ENCODE measurements at places on chromosomes 11 and 22. TPM values are rescaled to one million over a fixed set of nuclear protein-coding genes. Genes with fewer than 3 reads are reported as not detected.
A peak's percentile ranks its signal among the peaks of the same experiment; 100 is the strongest.

DNA sequence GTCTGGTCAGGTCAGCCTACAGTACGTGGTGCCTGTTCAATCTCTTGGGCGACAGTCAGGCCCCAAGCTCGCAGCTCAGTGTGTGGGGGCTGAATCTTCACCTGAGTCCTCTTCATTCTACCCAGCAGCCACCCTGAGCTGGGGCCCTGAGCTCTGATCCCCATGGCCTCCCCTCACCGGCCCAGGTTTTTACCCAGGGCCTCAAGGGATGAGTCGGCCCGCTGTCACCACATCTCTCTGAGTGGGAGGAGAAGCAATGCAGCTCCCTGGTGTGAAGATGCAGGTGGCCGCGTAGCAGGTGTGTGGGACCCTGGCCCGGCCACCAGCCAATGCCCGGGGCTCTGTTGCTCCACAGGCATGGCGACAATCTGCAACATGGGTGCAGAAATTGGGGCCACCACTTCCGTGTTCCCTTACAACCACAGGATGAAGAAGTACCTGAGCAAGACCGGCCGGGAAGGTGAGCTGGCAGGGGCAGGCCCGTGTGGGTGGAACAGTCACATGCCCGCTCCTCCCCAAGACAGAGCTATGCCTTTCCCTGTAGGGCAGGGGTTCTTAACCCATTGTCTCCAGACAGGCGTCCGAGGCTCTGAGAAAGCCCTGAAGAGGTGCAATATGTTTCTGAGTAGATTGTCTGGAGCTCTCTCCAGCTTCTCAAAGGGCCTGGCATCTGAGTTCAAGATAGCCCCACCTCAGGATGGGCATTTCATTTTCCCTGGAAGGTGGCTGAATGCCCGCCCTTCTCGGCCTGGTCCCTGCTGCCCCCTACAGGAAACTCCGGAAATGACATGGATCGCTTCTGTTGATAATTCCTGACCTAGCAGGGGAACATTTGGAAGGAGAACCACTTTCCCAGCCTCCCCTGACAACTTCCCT, 26.9 kb downstream of the POLR3H start:
- no peak for DNase-seq

DNA sequence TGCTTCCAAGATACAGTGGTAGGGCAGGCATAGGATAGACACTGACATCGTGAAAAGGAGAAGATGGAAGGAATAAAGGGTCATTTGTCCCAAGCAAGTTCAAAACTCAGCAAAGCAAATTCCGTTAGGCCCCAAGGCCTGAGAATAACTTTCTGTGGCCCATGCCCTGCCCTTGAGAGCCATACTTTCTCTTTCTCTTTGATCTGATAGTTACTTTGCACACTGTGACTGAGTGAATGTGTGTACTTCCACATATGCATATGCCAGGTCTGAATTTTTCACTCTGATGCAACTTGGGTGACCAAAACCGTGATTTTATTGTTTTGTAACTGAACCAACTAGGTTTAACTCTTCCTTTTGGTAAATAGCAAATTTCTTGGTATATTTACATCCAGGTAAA, 371.5 kb downstream of the RAB38 start:
- no peak for DNase-seq

DNA sequence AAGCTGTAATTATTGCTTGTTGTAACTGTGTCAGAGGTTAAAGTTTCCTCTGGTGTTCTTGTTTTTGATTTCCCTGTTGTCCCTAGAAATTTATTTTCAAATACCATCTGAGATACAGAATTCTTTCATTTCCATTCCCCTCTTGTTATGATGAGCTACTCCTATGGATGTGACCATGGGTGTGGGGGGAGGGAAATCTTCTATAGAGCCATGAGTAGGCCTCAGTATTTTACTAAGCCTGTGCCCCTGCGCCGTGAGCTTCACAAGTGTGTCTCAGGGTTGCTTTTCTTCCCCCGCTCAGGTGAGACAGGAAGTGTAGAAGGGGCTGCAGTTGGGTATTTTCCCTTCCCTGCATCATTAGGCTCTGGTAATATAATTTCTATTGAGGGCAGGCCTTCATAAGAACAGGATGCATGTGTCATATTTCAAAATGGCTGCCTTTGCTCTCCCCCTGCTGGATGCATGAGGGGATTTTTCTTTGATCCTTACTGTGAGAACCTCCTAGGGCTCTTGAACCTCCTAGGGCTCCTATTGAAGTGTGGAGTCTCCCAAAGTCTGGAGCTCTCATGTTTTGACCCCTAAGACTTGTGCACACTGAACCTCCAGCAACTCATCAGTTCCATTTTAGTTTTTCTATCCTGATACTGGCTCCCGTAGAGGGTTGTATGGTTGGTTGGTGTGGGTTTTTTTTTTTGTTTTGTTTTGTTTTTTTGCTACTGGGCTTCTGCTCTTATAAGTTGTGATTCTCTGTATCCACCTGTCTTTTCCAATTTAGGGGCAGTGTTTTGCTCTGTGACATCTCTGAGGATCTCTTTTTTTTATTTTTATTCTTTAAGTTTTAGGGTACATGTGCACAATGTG, 658.2 kb downstream of the NTM start:
- no peak for DNase-seq

Gene SLC22A9
- total RNA-seq = not detected

- no peak for DNase-seq
These were observed 24.9 kb downstream of the IMMP1L start for GRCh38 chr11:31484497-31484896.

Gene PGGHG
- total RNA-seq = 60.7 TPM

Gene CALCA
- total RNA-seq = 0.61 TPM

Gene SPI1
- total RNA-seq = not detected

DNA sequence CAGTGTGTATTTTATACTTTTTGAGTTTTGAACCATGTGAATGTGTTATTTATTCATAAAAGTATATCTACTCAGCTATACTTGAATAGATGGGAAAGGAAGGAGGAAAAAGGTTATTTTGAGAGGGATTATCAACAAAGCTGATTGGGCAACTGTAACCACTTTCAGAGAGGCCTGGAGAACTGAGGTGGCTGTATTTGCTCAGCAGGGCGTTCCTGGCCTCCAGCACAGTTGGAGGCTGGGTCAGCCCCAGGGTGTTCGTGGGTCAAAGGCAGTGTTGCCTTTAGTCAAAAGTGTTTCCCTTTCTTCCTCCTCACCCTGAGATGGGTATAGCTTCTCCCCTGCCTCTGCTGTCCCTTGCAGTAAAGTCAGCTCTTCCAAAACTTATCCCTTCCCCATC, 26.7 kb downstream of the ASCC2 start:
- no peak for DNase-seq

DNA sequence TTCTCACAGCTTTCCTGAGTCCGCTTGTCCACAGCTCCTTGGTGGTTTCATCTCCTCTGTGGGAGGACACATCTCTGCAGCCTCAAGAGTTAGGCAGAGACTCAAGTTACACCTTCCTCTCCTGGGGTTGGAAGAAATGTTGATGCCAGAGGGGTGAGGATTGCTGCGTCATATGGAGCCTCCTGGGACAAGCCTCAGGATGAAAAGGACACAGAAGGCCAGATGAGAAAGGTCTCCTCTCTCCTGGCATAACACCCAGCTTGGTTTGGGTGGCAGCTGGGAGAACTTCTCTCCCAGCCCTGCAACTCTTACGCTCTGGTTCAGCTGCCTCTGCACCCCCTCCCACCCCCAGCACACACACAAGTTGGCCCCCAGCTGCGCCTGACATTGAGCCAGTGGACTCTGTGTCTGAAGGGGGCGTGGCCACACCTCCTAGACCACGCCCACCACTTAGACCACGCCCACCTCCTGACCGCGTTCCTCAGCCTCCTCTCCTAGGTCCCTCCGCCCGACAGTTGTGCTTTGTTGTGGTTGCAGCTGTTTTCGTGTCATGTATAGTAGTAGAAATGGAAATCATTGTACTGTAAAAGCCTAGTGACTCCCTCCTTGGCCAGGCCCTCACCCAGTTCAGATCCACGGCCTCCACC, 11.7 kb downstream of the RASD2 start:
- peak; percentile 94 for DNase-seq

- no peak for DNase-seq
These were observed 72.8 kb downstream of the TP53I11 start for GRCh38 chr11:44877571-44878497.

DNA sequence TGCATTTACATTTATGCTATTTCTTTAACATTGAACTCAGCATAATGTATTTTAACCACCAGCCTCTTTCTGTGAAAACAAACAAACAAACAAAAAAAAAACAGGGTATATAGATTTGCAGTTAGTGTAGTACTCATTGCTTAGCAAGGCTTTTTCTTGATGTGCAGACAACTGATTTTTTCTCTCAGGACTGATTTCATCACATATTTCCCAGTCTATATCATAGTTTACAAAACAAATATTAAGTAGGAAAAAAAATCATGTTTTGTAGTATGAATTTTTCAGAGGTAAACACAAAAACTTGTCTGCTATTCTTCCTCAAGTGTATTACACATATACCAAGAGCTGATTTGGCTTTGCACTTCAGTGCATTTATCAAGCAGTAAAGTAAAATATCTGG, 123.0 kb downstream of the PDE3B start:
- no peak for DNase-seq

Gene GAS2
- 1.7 TPM for total RNA-seq

Gene TSSK2
- not detected for total RNA-seq

DNA sequence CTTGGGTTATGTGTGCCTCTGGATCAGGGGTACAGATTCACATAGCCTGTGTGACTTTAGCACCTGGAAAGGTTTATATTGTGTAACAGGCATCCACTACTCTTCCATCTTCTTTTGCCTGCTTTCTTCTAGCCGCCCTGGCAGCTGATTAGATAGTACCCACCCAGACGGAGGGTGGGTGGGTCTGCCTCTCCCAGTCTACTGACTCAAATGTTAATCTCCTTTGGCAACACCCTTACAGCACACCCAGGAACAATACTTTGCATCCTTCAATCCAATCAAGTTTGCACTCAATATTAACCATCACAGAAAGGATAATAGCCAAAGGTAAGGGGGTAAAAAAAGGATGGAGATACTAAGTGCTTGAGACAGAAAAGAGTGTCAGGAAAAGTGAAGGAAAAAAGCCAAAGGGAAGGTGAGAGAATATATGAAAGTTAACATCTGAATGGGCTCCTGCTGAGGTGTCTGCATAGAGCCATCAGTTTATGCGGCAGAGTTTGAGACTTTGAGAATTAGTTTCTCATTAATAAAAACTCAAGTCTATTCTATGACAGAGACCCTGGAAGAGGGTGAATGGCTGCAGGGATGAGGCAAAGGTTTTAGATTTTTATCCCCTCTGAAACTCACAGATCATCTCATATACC, 2.6 kb upstream of the OR51B6 start:
- DNase-seq = no peak

DNA sequence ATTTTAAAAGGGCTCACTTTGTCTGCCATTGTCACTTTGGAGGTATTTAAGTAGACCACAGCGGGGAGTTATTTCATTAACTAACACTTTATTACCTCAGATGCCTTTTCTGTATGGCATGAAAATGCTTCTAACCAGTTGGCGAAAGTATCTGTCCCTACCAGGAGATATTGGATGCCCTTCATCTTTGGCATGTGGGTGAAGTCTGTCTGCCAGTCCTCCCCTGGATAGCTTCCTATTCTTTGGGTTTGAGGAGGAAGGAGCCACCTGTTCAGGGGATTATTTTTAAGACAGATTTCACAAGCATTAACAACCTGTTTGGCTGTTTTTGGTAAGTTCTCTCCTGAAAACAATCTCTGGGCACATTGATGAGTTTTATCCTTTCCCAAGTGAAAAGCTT, 17.1 kb downstream of the MS4A6E start:
- no peak for DNase-seq

Gene OR2AT4
- not detected for total RNA-seq

- no peak for DNase-seq
These were observed 177.9 kb downstream of the RRAS2 start for GRCh38 chr11:14181121-14181520.

Gene UBQLNL
- not detected for total RNA-seq

DNA sequence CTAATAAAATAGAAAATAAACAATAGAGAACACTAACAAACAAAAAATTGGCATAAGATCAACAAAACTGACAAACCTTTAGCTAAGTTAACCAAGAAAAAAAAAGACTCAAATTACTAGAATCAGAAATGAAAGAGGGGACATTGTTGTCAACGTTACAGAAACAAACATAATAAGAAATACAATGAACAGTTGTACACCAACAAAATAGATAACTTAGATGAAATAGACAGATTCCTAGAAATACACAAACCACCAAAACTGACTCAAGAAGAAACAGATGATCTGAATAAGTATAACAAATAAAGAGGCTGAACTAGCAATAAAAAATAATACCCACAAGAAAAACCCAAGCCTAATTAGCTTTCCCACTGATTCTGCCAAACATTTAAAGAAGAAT, 34.7 kb upstream of the TMPRSS4 start:
- DNase-seq = no peak

- DNase-seq = peak; percentile 95
These were observed 3.8 kb downstream of the GAL3ST3 start for GRCh38 chr11:66045177-66045639.

GRCh38 chr11:76069001-76069400, 137.3 kb downstream of the WNT11 start:
- no peak for DNase-seq

Gene NXPE4
- not detected for total RNA-seq

Gene ACER3
- 17.1 TPM for total RNA-seq

- no peak for DNase-seq
These were observed 31.1 kb downstream of the IFT27 start for GRCh38 chr22:36744791-36745190.

Gene APOBEC3H
- 0.47 TPM for total RNA-seq

GRCh38 chr11:59523541-59523940, 12.2 kb downstream of the OR4D9 start:
- no peak for DNase-seq

GRCh38 chr11:65448418-65449105, 26.0 kb downstream of the NEAT1 start:
- no peak for DNase-seq

DNA sequence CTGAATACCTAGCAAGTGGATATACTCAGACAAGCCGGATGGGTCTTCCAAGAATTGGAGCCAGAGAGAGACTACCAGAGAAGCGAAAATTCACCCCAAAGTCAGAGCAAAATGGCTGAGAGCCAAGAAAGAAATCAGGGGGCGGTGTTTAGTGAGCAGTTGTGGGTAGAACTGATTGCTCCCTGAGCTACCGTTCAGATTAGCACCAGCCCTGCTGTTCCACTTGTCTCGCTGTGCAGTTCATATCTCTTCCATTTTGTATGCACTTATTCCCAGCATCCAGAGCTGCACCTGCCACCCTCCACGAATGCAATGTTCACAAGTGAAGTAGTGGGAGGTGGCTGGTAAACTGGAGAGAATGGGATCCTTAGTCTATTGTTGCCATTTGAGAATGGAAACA, 25.5 kb downstream of the DRD2 start:
- no peak for DNase-seq

Measured in H1 (cell line).